ENCODE measurements at places on chromosomes 12 and 14.

DNA sequence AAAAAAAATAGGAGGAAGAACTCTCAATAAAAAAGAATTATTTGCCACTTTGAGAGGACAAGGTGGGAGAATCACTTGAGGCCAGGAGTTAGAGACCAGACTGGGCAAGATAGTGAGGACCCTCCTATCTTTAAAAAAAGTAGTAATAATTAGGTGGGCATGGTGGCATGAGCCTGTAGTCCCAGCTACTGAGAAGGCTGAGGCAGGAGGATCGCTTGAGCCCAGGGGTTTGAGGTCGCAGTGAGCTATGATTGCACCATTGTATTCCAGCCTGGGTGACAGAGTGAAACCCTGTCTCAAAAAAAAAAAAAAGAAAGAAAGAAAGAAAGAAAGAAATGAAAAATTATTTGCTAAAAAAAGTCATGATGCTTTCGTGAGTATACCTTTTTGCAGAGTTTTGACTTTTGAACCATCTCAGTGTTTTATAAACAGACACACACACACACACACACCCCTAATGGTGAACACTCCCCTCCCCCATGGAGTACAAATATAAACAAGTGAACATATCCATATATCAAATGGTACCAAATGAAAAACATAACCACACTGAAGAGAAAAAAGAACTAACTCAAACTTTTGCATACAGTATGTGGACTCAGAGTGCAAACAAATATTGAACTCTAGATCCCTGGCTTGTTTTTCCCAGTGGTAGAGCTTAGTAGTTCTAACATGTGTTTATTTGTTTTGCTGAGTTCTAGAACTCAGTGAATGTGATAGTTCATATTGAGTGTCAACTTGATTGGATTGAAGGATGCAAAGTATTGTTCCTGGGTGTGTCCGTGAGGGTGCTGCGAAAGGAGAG, 27.7 kb upstream of the DNM1L start:
- DNase-seq = no peak

DNA sequence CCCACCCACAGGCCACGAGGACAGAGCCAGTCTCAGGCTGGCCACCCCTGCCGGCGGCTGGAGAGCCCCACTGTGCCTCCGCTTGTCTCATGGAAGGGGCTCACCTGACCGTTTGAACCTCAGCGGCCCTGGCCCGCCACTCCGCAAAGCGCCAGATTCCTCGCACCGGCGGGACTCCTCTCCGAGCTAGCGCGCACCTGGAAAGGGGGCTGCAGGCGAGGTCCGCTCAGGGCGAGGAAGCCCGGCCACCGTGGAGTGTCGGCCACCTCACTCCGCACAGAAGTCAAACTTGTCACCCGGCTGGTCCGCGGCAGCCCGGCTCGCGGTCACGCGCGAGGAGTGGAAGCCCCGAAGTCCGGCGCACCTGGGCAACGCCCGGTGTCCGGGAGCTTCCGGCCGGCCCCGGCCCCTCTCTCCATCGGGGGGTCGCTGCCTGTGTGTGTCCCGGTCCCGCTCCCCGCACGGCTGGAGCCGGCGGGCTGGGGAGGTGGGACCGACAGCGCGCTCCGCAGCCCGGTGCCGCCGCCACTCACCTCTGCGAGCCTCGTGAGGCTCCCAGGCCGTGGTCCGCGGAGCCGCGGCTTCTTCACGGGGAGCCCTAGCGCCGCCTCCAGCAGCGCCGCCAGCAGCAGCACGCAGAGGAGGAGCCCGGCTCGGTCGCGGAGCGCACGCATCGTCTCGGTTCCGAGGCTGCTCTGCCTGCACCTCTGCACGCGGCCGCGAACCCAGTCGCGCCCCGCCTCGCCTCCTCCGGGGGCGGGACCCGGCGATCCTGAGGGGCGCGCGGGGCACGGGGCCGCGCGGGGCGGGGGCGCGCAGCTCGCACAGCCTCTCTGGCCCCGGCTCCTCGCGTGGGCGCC, at the start of gene ISM2:
TSS of gene ISM2 (minus strand) at position 697 of the 860 bp plus-strand sequence. CDS start at position 674, 23 bp downstream.
- peak; percentile 43 for DNase-seq

GRCh38 chr14:99744199-99744872, 48.9 kb upstream of the EML1 start:
- DNase-seq = peak; percentile 61

- DNase-seq = peak; percentile 68
These were observed 74.6 kb downstream of the GLRX5 start for GRCh38 chr14:95609398-95609990.

DNA sequence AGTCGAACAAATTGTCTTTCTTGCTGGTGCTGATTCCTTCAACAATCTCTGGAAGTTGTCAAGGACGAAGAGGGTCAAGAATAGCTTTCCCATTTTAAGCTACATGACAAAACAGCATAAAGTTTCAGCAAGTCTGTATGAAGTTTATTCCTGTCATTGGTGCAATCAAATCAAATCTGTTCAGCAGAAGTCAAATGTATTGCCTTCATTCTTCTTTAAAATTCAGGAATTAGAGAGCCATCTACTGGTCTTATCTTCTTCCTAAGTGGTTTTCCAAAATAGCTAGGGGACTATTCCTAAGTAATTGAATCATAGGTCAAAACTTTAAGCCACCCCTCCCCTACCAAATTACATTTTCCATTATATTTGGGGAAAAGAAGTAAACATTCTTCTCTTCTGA, 990.2 kb downstream of the GALC start:
- no peak for DNase-seq

DNA sequence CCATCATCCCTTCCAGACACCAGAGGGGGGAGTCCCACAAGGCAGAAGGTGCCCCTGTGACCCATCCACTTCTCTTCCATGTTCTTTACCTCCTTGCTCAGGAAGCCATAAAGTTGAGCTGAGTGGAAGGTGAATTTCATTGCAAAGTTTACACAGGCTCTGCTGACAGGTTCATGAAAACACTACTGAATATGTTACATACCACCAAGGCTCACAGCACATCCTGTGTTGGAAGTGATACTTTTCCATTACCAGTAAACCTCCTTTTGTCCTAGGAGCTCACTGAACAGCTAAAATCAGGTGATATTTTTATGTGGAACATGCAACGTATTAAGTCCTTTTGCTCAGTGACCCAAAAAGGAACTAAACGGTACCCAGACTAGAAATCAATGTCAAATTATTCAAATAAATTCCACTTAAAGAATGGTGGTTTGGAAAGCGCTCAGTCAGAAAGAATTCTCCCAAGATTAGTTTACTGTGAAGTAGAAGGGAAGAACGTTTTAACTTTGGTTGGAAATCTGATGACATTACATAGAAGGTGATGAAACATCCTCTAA, 196.2 kb upstream of the NUDT4 start:
- DNase-seq = no peak

DNA sequence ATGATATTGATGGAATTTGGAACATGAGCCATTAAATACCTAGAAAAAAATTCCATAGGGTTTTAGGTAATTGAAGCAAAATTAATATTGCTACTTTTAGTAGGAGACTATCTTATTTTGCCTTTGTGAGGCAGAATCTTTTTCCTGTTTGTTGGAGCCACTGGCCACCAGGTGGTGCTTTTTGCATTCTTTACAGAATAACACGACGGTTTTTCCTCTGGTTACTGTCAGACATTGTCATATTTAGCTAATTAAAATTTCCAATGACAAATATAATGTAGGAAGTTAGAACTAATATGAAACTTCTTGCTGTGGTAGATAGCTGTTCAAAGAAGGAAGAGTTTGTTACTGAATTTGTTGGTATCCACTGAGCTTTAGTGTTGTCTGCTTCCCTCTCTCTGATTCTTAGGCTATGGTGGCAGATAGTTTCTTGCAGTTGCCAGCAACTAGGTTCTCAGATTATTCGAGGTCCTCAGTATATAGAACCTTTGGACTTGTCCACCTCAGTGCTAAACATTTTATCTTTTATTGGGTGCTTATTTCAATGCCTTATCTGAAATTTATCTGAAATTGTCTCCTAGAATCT, 25.7 kb downstream of the RAB21 start:
- DNase-seq = no peak

- DNase-seq = no peak
These were observed 94.3 kb downstream of the FUT8 start for GRCh38 chr14:65506801-65507200.

DNA sequence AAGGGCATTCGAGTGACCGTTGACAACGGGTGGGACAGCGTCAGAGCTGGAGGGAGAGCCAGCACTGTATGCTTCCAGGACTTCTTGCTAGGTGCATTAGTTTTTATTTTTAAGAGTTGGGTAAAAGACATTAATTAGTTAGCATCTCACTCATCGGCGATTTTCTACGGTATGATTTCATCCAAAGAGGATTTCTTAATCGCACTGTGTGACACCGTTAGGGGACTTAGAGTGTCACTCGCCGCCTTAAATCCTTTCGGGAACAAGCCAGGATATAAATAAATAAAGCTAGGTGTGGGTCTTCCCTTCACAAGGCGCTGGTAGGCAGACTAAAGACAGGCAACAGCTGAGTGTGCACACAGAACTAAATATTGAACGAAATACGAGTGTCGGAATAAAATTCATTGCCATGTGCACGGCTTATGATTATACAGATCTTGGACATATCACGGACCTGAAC, 869 bp upstream of the NOVA1 start:
- DNase-seq = no peak

DNA sequence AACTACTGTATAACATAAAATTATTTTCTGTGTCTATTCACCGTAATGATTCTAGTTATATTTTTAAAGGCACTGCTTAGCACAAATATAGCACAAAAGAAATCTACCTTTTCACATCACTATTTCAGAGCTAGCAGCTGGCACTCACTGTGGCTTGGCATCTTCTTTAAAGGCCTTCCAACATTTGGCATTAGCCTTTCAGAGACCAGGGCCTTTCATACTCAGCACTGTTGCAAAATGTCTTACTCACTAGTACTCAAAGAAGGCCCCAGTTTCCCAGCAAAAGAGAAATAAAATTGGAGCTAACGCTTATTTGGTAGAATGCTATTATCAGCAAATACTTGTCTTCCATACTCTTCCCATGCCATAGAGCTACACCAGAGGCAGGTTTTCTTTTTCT, 238.4 kb downstream of the MED13L start:
- DNase-seq = no peak

Data from ELF-1 (cell line).